ENCODE measurements at places on chromosomes 16 and 17.

DNA sequence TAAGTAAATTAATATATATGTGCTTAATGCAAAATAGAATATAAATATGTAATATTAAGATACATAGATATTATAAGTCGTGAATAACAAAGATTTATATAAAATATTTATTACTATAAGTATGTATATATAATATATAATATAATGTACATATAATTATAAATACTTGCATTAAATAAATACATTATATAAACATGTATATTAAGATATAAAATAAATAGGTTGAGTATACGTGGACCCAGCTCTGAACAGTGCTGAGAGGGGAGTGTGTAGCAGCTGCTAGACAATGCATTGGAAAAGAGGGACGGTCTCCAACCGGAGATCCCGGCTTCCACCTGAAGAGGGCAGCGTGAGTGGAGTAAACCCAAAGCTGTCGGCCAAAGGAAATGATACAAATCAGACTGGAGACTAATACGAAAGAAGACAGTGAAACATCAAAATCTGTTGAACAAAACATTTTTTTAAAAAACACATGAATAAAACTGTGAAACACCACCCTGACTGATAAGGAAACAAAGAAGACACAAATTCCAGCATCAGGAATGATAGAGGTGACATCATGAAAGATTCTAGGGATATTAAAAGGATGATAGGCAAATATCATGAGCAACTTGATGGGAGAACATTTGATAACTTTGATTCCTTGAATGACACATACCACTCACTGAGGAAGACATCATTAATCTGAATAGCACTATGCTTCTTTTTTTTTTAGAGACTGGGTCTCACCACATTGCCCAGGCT is 125.4 kb upstream of the CHMP6 start:
- peak; percentile 59 for DNase-seq

DNA sequence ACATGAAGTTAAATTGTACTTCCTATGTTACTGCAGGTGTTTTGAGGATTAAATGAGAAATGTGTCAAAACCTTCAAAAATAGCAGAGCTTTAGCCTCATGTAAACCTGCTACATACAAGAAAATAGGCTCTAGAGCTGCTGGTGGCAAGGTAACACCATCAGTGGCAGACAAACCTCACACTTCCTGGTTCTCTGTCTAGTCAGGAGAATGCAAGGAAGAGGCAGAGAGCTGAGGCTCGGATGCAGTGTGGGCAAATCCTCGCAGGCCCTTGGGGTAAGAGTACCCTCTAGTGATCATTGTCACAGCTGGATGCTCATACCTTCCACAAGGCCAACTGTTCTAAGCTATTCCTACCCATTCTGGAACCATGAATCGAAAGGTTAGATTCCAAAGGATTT is 14.2 kb downstream of the CIAPIN1 start:
- no peak for DNase-seq

DNA sequence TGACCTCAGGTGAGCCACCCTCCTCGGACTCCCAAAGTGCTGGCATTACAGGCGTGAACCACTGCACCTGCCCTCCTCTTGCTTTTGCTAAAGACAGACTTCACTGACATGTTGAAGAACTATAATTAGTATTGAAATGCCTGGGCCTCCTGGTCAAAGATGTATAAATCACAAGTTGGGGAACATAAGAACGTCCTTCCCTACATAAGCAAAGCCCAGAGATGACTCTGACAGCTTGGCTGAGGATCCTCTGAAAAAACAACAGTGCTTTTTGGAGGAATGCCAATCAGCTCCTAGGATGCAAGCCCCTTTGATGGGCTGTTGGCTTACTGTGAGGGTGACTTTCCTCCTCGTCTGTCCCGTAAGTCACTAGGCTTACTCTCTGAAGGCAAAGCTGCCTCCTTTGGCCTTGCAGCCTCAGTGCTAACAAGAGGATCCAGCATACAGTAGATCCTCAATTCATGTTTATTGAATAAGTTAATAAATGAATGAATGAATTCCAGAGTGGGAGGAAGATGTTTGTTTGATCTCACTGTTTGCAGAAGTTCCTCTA is 6.3 kb downstream of the APOH start:
- DNase-seq = no peak

GRCh38 chr17:30401097-30401496 is 22.4 kb downstream of the CPD start:
- no peak for DNase-seq

- no peak for DNase-seq
These were observed 92.2 kb upstream of the DNAH17 start for GRCh38 chr17:78669256-78669974.

DNA sequence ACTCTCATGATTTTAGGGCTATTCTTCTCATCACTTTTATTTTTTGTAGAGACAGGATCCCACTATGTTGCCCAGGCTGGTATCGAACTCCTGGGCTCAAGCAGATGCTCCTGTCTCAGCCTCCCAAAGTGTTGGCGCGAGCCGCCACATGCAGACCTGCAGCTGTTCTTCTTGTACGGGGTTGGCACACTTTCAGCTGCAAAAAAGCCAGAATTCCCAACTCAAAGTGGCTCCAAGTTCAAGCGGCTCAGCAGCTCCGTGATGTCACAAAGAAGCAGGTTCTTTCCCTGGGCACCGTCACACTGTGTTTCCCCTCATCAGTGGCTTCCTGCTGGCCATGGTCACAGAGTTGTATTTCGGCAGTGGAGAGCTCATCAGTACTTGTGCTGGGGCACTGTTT is 6.7 kb upstream of the SBK1 start:
- no peak for DNase-seq

DNA sequence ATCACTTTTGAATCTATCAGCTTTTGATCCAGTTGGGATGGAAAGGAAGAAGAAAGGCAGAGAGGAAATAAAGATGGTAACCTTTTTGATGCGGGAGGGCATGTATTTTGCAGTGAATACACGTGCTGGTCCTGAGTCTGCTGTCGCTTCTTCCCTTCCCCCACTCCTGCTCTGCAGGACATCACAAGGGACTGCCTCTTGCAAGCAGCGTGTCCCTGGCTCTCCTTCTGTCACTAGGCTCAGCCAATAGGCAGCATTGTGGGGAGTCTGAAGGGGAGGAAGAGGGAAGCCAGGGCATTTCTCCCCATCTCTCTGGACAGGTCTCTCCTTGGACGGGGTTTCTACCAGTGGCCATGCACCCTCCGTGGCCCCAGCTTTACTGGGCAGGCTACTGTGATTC is 15.7 kb upstream of the WFDC1 start:
- DNase-seq = peak; percentile 79

DNA sequence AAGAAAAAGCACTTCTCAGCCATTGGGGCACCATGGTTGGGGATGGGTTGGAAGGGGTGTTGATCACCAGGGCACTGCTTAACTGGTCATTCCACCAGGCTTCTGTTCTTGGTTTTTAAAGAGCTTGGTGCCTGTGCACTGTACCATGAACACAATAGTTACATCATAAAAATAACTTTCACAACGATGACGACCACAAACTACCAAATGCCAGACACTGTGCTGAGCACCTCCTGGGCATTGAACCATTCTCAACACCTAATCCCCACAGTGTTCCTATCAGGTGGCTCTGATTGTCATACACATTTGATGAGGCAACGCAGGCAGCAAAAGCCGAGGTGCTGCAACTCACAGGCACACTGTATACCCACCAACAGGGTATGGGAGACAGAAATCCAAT is 208.0 kb downstream of the FOXL1 start:
- no peak for DNase-seq

DNA sequence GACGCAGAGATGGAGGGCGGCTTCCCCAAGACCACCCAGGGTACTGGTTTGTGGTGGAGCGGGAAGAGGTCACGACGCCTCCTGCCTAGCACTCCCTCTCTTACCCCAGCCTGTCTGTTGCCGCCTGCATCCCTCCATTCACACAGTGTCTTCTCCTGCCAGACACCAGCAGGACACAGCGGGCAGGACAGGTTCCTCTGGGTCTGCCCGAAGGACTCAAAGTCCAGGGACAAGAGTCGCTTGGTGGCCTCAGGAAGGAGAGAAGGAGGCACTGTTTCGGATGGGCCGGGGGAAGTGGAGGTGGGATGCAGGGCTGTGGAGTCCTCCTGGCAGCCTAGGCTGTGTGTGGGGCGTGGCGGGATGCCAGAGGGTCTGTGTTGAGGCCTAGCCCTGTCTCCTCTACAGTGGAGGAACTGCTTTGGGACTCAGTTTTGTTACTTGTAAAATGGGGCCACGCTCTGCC is 19.6 kb upstream of the TNS4 start:
- no peak for DNase-seq

DNA sequence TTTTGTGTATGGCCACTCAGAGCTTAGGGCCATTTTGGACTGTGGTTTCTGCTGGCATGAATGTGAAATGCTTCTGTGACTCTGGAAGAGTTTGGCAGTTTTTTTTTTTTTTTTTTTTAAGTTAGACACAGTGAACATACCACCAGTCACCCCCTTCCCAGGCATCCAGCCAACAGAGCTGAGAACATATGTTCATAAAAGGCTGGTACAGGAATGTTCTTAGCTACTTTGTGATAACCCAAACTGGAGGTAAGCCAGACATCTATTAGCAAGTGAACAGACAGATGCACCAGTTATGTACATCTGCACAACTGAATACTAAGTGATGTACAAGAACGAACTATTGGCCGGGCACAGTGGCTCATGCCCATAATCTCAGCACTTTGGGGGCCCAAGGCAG is 92.7 kb downstream of the ABCC1 start:
- DNase-seq = no peak

DNA sequence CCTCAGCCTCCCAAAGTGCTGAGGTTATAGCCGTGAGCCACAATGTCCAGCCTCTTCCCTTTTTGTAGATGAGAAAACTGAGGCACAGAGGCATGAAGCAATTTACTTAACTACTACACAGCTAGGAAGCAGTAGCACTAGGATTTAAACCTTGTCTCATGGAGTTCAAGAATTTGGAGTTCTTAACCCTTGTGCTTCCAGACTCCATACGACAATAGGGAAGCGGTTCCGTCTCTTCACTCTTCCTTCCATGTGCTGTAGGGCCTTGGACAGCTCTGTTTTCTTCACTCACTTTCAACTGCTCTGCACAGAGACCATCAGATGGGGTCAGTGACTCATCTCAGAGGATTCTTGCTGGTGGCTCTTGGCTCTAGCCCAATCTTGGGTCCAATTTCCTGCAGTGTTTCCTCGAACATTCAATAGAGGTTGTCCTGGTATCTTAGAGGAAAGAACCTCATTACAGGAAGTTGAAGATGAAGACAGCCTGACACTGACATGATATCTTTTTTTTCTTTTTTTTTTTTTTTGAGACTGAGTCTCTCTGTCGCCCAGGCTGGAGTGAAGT is 19.3 kb downstream of the ITGAL start:
- DNase-seq = no peak

DNA sequence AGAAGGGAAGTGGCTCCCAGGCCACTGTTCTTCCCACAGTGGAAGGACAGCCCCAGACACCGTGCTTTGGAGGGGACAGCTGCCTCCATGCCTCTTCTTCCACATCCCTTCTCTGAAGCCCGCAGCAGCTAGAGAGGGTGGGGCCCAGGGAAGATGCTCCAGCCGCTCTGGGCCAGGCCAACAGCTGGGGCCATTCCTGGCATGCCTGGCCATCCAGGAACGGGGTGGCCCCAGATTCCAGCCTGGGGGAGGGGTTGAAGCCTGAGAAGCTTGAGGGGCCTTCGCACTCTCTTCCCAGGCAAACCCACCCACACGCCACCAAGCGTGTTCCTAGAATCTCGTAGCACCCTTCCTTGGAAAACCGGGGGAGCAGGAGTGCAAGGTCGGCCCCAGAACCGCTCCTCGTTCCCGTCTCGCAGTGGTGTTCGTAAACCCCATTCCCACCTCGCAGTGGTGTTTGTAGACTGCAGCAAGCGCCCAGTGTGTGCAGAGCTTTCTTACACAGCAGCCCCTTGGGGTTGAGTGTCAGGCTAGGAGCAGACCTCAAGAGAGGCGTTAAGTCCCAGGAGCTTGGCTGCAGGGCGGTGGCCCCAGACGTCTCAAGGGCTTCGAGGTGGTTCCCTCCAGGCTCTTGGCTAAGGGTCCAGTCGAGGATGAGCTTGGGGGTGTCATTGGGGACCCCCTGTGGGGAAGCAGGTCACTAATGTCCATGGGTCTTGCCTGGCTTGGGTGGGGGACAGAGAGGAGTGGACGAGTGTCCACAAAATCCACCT is 2.7 kb downstream of the CDH15 start:
- no peak for DNase-seq

- no peak for DNase-seq
These were observed 34.2 kb downstream of the TBX4 start for GRCh38 chr17:61486135-61487120.

DNA sequence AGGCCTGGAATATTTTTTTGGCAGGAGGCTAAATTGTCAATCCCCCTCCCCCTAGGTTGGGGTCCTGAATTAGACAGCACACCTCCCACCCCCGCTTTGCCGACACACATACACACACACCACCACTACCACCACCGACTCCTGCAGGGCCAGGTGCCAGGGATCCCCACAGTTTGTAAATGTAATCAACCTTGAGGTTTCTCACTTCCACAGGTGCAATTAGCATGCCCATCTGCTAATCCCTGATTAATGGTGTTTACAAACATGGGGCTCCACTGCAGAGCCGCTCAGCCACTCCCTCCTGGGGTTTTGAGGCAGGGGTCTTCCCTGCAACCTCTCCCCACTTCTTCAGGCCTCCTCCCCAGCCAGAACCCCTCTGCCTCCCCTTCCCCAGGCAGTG is 11.8 kb downstream of the MRM1 start:
- DNase-seq = no peak

DNA sequence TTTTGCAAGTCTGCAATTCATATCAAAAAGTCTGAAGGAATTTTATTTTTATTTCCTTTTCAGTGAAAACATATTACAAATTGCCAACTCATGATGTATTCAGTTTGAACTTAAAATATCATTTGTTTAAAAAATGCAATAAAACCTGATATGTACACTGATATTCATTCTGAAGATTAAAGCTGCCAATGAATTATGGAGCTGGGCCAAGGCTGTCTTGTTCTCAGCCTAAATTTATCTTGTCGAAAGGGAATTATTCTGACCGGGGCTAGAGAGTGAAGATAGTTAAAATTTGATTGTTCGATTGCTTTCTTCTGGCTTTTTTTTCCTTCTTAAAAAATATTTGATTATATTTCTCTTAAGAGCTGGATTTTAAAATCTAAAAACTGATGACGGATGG is 54.0 kb upstream of the RBFOX1 start:
- DNase-seq = no peak

- DNase-seq = no peak
These were observed 70.1 kb downstream of the NLK start for GRCh38 chr17:28112606-28113005.

- no peak for DNase-seq
These were observed 55.3 kb upstream of the ERCC4 start for GRCh38 chr16:13864689-13865088.

DNA sequence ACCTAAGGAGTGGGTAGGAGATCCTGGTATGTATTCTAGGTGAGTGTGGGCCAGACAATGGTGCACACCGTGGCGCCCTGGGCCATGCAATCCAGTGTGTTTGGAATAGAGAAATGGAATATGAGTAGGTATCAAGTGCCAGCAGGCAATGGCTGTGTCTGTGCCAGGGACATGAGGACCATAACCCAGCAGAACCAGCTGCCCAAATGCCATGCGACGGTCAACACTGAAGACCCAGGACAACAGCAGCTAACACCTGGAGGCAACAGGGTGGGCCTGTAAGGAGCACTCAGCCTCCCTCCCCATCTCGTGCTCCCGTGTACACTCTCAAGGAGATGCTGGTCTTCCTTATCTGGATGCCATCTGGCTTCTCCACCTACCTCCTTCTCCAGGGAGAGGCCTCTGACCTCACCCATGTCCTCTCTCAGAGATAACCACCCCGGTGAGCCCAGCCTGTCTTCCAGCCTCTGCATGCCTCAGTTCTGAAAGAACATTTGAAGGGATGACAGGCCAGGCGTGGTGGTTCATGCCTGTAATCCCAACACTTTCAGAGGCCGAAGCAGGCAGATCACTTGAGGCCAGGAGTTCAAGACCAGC is 750 bp upstream of the GSDMB start:
- no peak for DNase-seq
